ENCODE measurements at places on chromosomes 3 and 15.

- no peak for DNase-seq
Measured at GRCh38 chr15:81084716-81085115, 49.4 kb upstream of the CFAP161 start.

- no peak for DNase-seq
Measured at GRCh38 chr15:69590201-69590710, 137.6 kb downstream of the RPLP1 start.

DNA sequence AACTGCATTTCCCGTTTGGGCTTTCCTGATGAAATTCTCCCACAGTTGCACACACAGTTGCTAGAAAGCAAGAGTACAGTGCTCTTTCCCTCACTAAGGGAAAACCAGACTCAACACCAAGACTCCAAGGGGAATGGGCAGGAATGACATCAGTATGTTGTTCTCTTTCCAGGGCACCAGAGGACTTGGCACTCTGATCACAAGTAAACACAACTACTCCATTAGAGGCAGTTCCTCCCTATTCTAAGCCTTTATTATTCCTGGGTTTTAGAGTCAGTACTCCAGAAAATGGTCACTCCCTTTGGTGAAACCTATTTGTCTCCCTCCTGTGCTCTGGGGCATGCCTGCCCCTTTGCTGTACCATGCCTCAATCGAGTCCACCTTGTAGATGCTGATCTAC, 52.3 kb upstream of the VGLL4 start:
- DNase-seq = no peak

GRCh38 chr3:174376346-174376745, 482.8 kb upstream of the NAALADL2 start:
- no peak for DNase-seq

- DNase-seq = no peak
Measured at GRCh38 chr3:99071096-99071495, 169.6 kb upstream of the DCBLD2 start.

- DNase-seq = no peak
Measured at GRCh38 chr3:119601154-119601553, 3.5 kb downstream of the PLA1A start.

DNA sequence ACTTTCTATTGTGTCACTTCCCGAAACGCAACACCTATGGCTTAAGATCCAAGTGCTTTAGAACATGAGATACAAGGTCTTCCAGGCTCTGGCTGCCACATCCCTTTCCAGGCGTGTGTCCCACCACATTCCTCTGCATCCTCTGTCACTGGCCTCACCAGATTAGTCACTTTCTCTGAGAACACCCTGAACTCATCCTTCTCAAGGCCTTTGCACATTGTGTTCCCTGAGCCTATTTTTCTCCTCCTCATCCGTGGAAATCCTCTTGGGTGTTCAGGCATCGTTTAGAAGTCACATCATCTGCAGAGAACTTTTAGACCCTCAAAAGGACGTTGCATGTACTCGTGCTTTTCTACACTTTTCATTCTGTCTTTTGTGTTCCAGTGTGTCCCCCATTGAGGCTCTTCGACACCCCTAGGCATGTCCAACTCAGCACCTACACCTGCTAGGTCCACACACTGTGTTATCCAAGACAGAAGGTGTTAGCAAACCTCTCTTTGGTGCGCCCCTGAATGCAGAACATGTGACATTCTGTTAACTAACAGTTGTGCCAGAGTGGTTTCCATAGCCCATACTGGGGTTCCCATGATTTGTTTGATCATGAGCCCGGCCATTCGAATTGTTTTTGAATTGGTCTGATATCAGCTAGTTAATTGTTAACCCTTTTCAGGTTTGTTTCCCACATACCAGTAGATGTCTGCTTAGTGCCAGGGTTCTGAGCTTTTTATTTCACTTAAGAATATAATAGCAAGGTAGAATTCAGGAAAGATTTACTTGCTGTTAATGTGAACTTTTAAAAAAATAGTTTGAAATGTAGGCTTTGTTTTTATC, 67.2 kb downstream of the LPP start:
- no peak for DNase-seq

GRCh38 chr3:31373681-31374080, 159.0 kb upstream of the STT3B start:
- DNase-seq = no peak

DNA sequence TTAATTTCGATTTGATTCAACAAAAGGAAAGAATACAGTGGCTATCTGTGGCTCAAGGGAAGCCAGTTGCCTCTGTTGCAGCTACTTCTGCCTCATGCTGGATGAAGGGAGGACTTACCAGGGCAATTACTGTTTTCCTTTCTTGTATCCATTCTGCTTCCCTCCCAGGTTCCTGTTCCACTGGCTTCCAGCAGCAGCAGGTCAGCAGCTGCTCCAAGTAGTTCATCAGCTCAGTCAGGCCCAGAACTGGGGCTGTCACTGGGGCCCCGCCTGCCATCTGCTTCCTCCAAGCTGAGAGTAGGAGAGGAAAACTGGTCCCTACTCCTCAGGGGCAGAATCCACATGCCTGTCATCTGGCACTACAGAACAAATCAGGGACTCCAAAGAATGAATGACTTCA, 48.6 kb upstream of the ULK4 start:
- no peak for DNase-seq

GRCh38 chr15:75687486-75688277, 25.0 kb downstream of the CSPG4 start:
- DNase-seq = no peak

DNA sequence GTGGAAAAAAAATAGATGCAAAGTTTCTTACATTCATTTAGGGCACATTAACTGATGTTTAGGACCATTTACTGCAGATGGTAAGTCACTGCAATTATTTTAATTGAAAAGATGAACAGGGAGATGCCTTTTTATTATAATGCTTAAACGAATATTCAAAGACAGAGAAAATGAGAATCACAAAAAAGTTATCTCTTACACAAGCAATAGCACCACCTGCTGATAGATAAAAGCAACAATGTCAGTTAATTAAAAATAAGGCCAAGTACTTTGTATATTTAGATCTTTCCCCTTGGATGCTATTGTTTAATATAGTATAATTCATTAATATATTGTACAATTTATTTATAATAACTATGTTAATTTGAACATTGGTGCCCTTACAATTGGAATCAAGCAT, 55.9 kb downstream of the IFT80 start:
- DNase-seq = no peak

All from stimulated activated CD4-positive, alpha-beta T cell treated with anti-CD3 and anti-CD28 coated beads, Interleukin-1b, Interleukin-23, amount 100 ng/mL, for 24 hours (primary cell).